Stimulated activated CD4-positive, alpha-beta T cell treated with anti-CD3 and anti-CD28 coated beads, Interleukin-2, amount 100 ng/mL, for 4 hours (primary cell): ENCODE measurements at places on chromosomes 7 and 10.

DNA sequence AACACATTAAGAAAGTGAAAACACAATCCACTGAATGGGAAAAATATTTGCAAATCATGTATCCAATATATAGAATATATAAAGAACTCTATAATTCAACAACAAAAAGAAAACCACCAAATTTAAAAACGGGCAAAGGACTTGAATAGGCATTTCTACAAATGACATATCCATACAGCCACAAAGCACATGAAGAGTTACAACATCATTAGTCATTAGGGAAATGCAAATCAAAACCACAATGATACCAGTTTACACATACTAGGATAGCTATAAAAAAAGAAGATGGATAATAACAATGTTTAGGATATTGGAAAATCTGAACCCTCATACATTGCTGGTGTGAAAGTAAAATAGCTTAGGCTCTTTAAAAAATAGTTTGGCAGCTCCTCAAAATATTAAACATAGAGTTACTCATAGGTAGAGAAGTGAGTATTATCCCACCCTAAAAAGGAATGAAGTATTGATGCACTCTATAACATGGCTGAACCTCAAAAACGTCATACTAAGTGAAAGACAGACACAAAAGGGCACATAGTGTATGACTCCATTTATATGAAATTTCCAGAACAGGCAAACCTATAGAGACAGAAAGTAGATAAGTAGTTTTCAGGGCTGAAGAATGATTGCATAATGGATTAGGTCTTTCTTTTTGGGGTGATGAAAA is 4.5 kb downstream of the ZPBP start:
- no peak for DNase-seq

DNA sequence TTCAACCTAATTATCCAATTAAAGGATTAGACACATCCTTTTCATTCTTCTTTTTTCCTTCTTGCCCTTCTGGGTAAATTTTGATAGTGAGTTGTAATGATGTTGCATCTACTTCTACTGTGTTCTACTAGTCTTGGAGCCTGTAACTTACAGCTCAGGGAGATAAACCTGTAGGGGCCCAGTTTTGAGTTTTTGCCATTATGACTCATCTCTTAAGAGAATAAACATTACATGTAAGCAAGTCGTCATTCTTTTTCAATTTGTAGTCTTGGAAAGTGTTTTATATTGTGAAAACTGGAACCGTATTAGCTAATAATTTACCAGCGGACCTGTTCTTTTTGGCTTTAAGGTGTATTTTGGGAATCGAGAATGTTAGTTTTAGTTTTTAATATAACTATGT is 89.7 kb upstream of the RPA3 start:
- DNase-seq, result no peak

GRCh38 chr10:3395458-3395861 is 222.9 kb upstream of the PITRM1 start:
- DNase-seq, result no peak

- DNase-seq, result no peak
These were observed 42.7 kb downstream of the PTPN12 start for GRCh38 chr7:77579797-77580196.

GRCh38 chr10:21969326-21970287 is 33.9 kb downstream of the DNAJC1 start:
- DNase-seq, result no peak

GRCh38 chr10:6788731-6789130 is 208.7 kb upstream of the PRKCQ start:
- no peak for DNase-seq

DNA sequence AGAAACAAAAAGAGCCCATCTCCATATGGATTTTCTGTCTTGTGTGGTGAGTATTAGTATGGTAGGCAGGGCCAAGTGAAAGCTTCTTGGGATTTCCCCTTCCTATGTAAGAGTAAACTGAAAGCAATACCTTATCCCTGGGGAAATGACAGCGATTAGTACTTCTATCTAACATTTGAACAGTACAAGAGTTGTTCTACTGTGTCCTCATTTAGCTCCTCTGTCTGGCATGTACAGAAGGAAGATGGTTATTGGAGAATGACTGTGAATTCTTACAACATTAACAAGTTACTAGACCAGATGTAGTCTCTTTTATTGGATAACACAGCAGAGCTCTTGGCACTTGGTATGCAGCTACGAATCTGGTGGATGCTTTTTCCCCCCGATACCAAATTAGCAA is 17.9 kb upstream of the TRIL start:
- no peak for DNase-seq

GRCh38 chr7:116543664-116544063 is 18.8 kb downstream of the CAV1 start:
- DNase-seq, result no peak
